Stimulated activated CD8-positive, alpha-beta memory T cell treated with anti-CD3 and anti-CD28 coated beads, Interleukin-2, amount 100 ng/mL, for 48 hours (primary cell): ENCODE measurements at places on chromosomes 13 and 19.

- no peak for DNase-seq
Observed at GRCh38 chr19:7921967-7922835, 2.1 kb downstream of the SNAPC2 start.

- DNase-seq = no peak
Observed at GRCh38 chr13:43083750-43084149, 60.4 kb downstream of the DNAJC15 start.

- DNase-seq = no peak
Observed at GRCh38 chr13:41802684-41803444, 158.0 kb downstream of the VWA8 start.

- no peak for DNase-seq
Observed at GRCh38 chr19:50722201-50723013, 757 bp upstream of the CLEC11A start.

DNA sequence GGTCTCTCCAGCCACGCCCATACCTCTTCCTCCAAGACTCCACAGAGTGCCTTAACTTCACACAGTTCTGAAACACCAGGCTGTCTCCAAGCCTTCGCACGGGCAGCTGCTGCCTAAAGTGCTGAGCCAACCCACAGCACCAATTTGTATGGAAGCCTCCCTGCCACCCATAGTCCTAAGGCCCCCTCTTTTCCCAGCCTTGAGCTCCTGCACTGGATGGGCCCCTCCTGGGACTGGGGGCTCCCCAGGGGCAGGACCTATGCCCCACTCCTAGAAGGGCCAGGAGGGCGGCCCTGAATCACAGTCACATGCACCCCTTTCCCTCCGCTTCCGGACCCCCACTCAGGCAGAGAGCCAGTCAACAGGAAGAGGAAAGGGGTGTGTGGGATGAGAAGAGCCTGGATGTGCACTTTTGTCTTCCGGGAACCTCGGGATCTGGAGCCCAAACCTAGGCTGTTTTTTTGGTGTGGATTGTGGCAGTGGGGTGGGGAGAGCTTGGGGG lies 5.1 kb upstream of the FCER2 start:
- no peak for DNase-seq

DNA sequence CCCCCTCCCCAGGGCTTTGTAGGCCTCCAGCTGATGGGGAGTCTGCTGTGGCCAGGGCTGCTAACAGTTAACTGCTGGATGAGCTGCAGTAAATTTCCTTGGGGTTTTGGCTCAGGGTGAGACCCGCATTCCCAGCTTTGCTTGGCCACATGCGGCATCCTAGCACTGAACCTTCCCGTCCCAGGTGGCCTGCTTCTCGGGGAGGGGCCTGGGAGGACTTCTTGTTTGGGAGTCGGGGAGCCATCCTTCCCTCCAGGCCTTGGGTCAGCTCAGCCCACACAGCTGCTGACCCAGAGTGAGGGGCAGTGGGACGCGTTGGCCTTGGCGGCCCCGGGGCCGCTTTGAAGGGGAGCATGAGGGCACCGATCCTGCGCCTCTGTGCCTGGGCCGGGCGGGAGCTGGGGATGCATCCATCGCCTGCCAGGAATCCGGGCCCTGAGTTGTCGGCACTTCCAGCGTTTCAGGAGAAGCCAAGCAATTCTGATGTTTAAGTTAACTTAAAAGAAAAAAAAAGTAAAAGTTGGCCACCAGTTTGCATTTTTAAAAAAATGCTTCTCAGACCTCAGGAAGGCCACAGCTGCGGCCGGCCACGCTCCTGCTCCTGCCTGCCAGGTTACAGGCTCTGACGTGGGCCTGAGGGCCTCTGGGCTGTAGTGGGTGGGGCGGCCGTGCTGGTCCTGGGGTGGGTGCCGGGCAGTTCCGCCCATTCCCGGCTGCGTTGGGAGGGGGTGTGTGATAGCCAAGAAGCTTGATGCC lies 27.7 kb downstream of the CRTC1 start:
- DNase-seq = no peak

GRCh38 chr13:24503379-24503696 lies 9.2 kb downstream of the PARP4 start:
- DNase-seq = no peak

GRCh38 chr19:57096685-57097361 lies 23.0 kb upstream of the USP29 start:
- DNase-seq = no peak
